ENCODE measurements at places on chromosomes 12 and 14. TPM values are rescaled to one million over a fixed set of nuclear protein-coding genes. Genes with fewer than 3 reads are reported as not detected.

KCTD10 gene
- total RNA-seq: 38.7 TPM

CCDC197 gene
- not detected for total RNA-seq

SMIM41 gene
- total RNA-seq: 0.24 TPM

DNA sequence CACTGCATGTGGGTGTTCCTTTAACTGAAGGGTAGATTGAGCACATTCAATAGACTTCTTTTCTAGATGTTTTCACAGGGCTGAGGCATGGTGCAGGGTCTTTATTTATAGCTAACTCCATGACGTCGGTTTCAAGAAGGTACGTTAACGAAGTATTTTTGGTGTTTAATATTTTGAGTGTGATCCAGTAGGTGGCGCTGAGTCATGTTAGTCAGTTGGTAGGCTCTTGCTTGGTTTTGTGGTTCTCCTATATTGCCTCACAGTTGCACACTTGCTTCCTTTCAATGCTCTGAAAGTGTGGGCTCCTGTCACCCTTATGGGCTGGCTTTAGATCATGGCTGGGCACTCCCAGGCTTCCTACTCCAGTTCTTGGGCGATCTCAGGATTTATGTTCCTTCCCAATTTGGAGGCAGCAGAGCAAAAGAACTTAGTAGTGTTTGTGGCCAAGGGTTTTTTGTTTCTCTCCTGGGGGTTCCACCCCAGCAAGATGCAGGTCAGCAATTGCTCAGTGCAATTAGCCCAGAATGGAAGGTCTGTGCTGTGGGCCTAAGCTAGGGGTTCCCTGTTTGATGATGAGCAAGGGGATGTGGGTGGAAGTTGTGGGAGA, 471.6 kb upstream of the FOXG1 start:
- no peak for DNase-seq

DNA sequence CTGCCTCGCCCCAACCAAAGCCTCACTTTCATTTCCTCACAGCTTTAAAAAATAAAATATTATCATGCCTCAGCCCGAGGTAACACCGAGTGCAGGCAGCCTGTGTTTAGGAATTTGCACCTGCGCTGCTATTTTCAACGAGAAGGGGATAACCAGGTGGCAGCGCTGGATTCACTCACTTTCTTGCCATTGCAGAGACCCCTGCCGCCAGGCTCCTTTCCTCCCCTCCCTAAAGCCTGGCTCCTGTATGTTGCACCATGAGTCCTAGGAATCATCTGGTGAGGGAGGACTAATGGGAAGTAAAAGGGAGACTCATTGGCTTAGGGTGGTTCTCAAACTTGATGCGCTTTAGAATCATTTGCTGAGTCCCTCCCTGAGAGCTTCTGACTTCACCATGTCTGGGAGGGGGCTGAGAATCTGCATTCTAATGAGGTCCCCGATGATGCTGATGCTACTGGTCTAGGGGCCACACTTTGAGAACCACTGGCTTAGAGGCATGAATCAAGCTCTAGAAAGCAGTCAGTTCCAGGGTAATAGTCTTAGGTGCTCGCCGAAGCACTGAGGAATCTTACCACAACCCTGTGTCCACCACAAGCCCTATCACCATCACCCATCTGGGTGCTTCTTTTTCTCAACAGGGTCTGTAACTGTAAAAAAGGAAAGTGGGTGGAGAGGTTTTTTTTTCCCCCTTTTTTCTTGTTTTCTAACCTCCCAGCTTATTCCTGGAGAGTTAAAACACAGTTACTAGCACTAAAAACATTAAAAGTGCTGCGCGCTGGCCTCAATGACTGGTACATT, 83.8 kb downstream of the SLC38A1 start:
- no peak for DNase-seq

GRCh38 chr14:90509403-90509802, 112.6 kb downstream of the CALM1 start:
- DNase-seq: no peak
